ENCODE measurements at places on chromosomes 1 and 21.

- peaks cover 5% of the 10 kb centered on the region for H3K4me1 ChIP-seq
- no peak overlapping the region for H3K27ac ChIP-seq
- no peak for DNase-seq
- H3K27me3 ChIP-seq: no peaks in the 10 kb centered on the region
These were observed 24.5 kb upstream of the RCSD1 start for GRCh38 chr1:167605576-167605975.

- no peak overlapping the region for H3K4me3 ChIP-seq
- H3K27ac ChIP-seq: no peak overlapping the region
- no peaks in the 10 kb centered on the region for H3K4me1 ChIP-seq
- DNase-seq: no peak
- H3K27me3 ChIP-seq: no peaks in the 10 kb centered on the region
- H3K36me3 ChIP-seq: no peaks in the 10 kb centered on the region
These were observed 27.0 kb downstream of the ZC3H11B start for GRCh38 chr1:219585837-219586455.

DNA sequence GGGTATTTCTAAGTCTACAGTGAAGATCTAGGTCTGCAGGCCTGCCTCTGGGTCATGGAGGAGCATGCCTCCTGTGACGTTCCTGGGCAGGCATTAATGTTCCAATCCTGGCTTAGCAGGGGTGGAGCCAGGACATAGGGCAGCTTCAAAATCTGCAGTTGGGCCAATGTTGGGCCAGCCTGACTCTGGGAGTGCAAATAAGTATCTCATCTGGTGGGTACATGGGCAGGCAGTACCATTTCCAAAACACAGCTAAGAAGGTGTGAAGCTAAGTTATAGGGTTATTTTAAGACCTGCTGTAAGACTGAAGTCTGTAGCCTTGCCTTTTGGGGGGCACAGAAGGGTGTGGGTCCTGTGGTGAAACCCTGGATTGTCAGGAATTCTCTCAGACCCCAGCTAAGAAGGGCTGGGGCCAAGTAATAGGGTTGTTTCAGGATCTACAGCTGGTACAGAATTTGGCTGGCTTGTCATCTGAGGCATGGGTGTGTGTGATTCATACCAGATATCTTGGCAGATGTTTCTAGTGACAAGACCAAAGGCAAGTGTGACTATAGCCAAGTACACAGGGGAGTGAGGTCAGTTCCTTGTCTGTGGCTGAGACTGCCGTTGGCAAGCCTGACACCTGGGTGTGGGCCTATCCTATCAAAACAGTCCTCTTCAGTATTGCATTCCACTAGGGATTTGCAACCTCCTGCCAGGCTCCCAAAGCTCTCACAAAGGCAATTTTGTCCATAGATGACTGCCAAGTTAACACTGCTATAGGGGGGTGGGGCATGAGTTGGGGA is 468.7 kb upstream of the B3GALT2 start:
- H3K27me3 ChIP-seq: no peaks in the 10 kb centered on the region
- DNase-seq: no peak
- H3K27ac ChIP-seq: no peak overlapping the region
- H3K4me3 ChIP-seq: no peak overlapping the region
- H3K4me1 ChIP-seq: no peaks in the 10 kb centered on the region

DNA sequence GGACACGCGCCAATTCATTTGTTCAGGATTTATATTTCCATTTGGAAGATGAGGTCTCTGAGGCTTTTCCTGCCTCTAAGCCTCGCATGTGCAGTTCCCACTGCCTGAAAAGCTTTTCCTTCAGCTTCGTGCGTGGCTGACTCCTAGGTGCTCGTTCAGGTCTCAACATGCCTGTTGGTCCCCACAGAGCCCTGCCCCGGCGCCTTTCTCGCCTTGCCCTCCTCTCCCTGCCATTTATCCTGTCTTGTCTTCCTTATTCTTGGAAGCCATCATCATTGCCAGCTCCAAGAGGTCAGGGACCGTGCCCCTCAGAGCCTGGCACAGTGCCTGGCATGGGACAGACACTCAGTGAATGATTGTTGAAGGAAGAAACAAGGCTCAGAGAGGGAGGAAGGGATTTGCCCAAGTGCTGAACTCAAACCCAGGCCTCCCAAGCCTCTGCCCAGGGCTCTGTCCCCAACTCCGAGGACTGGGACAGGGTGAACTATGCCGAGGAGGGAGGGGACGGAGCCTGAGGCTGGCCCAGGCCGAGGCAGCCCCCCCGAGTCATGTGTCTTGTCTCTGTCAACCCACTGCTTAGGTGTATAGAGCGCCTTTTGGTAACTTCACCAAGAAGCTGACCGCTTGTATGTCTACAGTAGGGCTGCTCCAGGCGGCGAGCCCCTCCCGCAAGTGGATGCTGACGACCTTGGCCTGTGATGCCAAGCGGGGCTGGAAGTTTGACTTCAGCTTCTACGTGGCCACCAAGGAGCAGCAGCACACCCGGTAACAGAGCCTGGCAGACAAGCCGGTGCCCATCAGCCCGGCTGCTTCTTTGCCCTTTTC is 47.3 kb downstream of the DISP3 start:
- no peaks in the 10 kb centered on the region for H3K4me1 ChIP-seq
- no peak overlapping the region for H3K4me3 ChIP-seq
- H3K36me3 ChIP-seq: no peaks in the 10 kb centered on the region
- DNase-seq: no peak
- no peak overlapping the region for H3K27ac ChIP-seq

- H3K27me3 ChIP-seq: peaks cover 46% of the 10 kb centered on the region
- no peak overlapping the region for H3K4me3 ChIP-seq
These were observed 3.6 kb downstream of the EFNA1 start for GRCh38 chr1:155131285-155131684.

- H3K4me3 ChIP-seq: no peak overlapping the region
- no peaks in the 10 kb centered on the region for H3K27me3 ChIP-seq
- peaks cover 39% of the 10 kb centered on the region for H3K36me3 ChIP-seq
These were observed 59.8 kb upstream of the SDC3 start for GRCh38 chr1:30968220-30968971.
